Right lung (tissue), 10 donors: ENCODE measurements at places on chromosomes 1 and 21. TPM values are rescaled to one million over a fixed set of nuclear protein-coding genes. Genes with fewer than 3 reads are reported as not detected.

DNA sequence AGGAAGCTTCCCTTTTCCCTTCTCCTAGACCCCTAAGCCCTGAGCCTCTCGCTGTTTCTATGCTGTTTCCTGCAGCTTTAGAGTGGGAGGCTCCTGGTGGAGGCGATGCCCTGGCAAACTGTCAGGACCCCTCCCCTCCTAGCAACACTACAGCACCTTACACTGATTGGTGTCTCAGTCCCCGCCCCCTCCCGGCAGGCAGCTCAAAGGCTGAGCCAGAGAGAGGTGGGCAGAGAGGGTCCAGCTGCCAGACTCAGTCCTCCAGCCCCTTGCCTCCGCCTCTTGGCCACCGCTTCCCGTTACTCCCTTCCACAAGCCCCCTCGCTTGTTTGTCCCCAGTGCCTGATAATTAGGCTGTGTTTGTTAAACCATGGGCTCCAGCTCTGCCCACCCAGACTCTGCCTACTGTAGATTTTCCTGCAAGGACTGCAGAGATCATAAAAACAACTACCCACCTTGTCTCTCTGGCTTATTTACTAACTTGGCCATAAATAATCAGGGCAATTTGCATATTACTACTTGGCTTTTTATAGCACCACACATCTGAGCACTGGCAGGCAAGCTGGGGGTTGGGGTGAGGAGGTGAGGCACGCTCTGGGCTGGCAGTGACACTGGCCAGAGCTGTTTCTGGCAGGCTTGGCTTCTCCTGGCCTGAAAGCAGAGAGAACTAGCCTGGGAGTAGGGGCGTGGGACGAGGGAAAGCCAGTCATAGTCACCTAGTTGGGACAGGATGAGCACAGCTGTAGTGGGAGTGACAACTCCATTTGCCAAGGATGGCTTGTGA, 107.5 kb downstream of the CSMD2 start:
- no peak for DNase-seq

GRCh38 chr1:229169399-229169798, 101.5 kb upstream of the RAB4A start:
- DNase-seq = no peak

DNA sequence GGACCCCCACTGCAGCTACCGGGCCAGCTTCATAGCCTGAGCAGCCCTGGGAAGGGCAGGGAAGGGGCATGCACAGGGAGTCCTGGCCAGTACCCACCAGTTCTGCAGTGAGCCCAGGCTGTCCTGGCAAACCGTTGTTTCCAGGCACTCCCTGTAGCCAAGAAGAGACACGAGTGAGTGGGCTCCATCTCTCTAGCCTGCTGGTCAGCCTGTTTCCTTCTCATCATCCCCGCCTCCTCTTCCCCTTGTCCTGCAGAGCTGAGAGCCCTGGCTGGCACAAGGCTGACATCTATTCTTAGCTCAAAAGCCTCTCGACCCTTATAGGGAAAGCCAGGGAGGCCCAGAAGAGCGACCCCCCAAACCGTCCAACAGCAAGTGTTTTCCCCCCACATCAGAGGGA, 28.7 kb downstream of the COL16A1 start:
- no peak for DNase-seq

- no peak for DNase-seq
Measured at GRCh38 chr21:22200378-22201092, 1202.3 kb downstream of the NCAM2 start.

- DNase-seq = no peak
Measured at GRCh38 chr21:35428489-35428888, 379.4 kb upstream of the RUNX1 start.

DNA sequence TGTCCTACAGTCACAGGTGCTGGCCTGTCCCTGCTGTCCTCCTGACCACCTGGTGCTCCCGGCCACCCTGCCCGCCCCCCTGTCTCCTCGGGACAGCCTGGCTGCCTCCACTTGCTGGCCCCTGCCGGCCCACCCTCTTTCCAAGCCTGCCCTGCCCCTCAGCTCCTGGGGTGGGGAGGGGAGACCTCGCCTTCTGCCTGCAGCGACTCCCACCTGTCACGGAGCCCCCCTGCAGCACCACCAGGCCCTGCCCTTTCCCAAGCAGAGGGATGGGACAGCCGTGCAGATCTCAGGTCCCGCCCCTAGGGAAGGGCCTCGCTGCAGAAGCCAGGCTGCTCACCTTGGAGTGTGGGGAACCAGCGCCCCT, 7.5 kb downstream of the LRRC3 start:
- no peak for DNase-seq

DNA sequence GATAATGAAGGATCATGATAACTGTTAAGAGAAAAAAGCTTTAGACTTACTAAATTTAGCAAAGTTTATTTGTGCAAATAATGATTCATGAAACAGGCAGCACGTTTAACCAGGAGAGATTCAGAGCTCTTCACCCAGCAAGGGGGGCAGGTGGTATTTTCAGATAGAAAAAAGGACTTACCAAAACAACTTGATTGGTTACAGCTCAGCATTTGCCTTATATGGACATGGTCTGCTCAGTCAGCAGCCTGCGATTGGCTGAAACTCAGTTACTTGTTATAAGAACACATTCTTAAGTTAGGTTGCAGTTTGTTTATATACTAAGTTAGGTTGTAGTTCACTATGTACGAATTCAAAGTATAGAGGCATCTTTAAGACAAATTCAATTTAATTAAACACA, 165.6 kb downstream of the DUSP10 start:
- no peak for DNase-seq

DNA sequence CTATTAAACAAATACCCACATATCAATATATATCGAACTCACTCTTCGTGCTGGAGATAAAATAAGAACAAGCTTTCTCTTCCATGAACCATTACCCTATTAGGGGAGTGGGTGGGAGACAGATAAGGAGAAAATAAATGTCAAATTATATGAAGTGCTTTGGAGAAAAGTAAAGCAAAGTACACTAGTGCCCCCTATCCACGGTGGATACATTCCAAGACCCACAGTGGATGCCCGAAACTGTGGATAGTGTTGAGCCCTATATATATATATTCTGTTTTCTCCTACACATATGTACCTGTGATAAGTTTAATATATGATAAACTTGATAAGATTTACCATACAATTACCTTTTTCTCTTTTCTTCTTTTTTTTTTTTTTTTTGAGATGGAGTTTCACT, 54.6 kb downstream of the FH start:
- DNase-seq = no peak

DNA sequence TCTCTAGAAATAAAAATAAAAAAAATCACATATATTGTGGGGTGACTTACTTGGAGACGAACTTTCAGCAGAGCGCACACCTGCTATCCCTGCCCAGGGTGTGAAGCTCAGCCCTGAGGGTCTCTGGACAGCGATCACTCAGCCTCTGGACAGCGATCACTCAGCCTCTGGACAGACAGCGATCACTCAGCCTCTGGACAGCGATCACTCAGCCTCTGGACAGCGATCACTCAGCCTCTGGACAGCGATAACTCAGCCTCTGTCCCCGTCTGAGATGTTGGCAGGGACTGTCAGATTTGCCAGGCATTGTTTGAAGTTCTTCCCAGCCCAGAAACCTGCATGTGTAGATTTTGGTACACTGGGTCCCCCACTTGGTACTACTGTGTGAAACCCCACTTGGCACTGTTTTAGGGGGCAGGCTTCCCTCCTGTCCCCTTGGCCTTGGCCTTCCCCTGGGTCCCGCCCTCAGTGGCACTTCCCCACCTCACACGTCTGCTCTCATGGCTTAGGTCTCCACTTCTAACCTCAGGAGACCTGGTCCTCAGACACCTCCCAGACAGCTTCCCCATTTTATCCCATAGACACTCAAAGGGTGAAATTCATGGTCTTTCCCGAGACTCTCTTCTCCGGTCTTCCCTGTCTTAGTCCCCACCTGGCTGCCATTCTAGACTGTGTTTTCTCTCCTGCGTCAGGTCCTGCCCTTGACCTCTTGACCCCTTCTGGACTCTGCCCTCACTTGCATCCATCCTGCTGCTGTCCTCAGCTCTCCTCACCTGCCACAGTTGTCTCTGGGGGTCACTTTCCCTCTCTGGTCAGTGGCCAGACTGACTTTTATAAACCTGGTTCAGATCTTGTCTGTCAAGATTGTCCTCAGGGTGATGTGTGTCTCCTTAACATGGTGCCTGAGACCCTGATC, 10.2 kb downstream of the PSEN2 start:
- DNase-seq = no peak

DNA sequence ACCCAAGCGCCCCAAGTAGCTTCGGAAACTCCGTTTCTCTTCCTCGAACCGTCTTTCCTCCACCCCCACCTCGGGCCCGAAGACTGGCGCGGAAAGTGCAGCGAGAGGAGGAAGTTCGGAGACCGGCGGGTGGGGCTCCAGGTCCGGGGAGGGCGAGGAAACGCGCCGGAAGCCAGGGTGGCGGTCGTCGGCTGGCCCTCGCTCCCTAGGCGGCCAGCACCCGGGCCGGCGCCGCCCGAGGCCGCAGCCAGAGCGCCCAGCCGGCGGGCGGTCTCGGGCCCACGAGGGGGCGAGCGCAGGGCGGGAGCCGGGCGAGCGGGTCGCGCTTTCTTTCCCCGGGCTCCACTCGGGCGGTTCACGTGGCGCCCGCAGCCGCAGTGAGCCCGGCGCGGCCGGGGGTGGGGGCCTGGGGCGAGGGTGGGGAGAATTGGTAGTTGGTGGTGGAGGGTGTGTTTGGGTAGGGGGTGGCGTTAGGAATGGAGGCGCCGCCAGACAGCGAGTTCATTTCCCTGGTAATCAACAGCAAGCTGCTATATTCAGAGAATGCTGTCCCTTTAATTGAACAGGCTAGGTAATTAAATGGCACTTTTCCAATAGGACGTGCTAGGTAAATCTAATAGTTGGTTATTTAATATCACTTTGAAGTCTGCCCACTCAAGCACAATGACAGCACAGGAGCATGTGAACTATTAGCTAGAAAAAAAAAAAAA, 6.7 kb downstream of the LMO4 start:
- DNase-seq = peak; percentile 48

DNA sequence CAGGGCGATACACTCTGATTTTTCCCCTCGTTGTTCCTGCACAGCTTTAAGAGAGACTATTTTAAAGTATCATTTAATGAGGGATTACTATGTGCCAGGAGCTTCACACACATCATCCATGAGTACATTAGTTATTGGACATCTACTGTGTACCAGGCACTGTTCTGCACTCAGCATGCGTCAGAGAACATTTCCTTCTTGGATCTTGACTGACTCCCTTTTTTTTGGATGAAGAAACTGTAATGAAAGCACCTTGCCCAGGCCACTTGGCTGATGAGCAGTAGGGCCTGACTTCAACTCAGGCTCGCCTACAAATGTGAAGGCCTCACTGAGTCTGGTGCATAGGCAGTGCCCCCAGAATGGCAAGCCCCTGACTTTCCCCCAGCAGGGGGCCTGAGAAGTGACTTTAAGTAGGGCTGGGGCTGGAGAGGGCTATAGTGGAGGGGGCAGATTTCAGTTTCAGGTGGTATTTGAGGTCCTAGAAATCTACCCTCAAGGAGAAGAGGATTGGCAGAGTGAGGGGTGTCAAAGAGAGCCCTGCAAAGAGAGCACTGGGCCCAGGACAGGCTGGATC, 50.0 kb downstream of the PTPRU start:
- no peak for DNase-seq

DNA sequence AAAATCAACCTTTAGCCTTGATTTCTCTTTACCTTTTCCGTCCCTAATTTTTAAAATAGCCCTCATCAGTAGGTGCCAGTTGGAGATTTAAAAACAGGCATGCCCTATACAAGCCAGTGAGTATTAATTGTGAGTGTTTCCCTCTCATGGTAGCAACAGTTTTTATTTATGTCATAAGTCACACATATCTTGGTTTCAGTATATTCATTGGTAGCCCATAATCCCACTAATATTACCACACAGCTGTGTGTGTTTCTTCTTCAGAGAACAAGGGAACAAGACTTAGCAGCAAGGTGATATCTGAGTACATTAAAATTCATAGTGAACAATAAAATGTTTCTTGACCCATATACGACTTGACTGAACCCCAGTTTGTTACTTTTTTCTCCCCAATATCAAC, 68.6 kb upstream of the HSPA13 start:
- DNase-seq = no peak

DNA sequence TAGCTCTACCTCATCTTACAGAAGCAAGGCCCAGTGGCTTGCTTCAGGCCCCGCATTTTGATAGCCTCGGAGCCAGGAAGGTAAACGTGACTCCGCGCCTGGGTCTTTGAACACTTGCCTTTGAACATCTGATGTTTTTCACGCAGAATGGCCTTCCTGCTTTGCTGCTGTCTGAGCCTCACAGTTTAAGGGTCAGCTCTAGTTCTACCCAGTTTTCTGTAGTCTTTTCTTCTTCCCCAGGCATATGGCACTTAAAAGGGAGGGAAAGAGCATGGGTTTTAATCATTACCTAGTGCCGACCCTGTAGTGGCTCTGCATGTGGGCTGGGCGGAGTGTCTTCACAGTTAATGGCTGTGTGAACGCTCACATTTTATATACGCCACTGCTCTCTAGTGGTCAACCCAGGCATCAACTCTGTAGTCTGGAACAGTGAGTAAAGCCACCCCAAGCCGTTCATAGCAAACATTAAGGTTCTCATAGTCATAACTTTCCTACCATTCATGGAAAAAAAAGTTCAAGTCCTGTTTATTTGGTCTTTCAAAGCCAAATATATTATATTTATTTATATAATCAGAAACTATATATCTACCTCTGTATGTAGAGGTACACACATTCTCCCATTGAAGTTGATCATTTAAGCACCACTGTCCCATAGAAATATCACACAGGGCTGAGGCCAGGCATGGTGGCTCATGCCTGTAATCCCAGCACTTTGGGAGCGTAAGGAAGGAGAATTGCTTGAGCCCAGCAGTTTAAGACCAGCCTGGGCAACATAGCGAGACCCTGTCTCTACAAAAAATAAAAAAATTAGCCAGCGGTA, 78.1 kb downstream of the IER5 start:
- peak; percentile 75 for DNase-seq

DNA sequence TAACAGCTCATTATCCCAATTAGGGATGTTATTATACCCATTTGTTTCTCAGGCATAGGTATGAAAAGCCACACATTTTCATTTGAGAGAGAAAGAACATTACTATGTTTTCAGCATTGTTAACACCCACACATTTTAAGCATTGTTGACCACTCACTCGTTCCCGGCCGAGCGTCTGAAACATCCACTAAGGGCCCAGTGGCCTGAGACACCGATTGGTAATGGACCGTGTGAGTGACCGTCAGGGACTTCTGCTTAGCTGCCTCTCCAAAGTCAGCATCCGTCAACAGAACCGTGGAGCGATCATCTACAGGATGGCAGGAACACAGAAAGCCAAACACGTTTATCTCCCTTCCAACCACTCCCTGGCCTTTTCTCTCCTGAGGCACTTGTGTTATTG, 184.6 kb downstream of the PCP4 start:
- DNase-seq = no peak

Gene PKP1
- 0.12 TPM for polyA plus RNA-seq

Gene GORAB
- polyA plus RNA-seq = 24.5 TPM

Gene LCE2B
- not detected for polyA plus RNA-seq

Gene TMEM51
- 13.1 TPM for polyA plus RNA-seq

Gene HPCA
- 0.40 TPM for polyA plus RNA-seq
